T-helper 9 cell (primary cell): ENCODE measurements at places on chromosomes 7 and 10.

GRCh38 chr10:29555091-29555745 is 79.6 kb downstream of the SVIL start:
- DNase-seq = no peak

GRCh38 chr7:121961089-121961867 is 88.3 kb downstream of the PTPRZ1 start:
- no peak for DNase-seq

DNA sequence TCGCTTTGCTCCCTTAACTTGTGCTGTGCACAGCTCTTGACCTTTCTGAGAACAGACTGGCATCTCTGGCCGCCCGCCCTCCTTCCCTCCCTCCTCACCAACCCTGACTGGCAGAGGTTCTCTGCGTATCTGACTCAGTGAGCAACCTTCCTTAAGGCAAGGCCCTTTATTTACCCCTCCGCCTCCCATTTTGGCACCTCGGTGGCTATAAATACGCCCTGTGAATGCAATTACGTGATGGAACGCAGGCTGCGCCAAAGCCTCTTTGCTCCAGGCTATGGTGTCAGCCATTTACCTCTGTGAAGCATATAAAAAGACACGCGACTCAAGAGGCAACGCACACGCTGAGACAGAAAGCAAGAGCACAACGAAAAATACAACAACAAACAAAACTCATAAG is 764.3 kb downstream of the SUGCT start:
- no peak for DNase-seq

GRCh38 chr10:110349831-110350230 is 45.1 kb upstream of the SMNDC1 start:
- no peak for DNase-seq

DNA sequence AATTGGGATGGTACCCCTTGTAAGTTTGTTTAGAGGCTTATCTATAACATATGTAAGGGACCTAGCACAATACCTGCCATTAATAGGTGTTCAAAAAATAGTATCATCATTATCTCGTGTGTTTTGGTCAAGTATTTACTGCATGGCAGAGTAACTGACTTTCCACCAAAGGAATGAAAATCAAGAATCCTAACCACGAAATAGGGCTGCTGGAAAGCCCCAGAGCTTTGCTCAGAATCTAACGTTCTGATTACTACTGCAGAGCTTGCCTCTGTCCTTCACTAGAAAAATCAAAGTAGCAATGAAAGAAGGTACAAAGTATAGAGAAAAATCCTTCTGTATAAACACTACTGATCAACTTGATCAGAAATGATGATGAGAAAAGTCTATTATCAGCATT is 34.9 kb downstream of the DCLRE1C start:
- DNase-seq = no peak

DNA sequence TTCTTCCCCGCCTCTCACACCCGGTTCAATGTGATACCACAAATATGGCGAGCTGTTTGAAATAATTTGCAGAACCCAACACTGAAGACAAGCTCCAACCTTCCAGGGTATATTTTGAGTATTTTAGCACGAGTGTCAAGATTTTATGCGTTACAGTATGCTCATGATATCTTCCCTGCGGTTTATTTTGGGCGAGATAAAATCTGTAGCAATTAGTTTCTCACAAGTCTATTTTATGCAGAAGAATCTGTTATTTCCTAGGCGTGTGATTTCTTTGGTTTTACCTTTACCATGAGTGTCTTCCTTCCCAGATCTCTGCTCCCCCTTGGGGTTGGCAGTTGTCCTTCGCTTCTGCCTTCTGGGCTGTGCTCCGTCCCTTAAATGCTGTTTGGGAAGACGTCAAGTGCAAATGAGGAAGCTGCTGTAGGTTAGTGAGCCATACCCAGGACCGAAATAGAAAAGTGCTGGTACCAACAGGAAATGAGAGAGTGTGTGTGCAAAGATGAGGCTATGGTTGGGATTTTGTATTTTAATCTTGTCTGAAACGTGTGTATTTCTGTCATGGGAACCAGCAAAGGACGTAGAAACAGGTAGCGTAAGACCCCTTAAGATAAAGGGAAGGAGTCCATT is 299.8 kb downstream of the KLF6 start:
- DNase-seq = no peak

DNA sequence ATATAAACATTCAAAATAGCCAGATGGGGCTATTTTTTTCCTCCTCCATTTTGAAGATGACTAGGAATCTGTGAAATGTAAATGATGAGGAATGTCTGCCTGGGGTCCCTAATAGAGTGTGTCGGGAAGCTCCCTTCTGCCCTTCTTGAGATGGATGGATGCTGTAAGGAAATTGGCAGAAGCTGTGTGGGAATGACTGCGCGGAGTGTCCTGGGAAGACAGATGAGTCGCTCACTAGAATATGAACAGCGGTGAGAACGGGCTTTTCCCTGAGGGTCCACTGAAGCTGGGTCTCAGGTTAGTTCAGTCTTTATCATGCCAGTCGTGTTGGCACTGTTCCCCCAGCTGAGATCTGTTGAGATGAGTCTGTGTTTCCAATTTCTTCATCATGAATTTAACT is 75.1 kb upstream of the PLPP4 start:
- no peak for DNase-seq
